ENCODE measurements at places on chromosomes 5 and 9.

DNA sequence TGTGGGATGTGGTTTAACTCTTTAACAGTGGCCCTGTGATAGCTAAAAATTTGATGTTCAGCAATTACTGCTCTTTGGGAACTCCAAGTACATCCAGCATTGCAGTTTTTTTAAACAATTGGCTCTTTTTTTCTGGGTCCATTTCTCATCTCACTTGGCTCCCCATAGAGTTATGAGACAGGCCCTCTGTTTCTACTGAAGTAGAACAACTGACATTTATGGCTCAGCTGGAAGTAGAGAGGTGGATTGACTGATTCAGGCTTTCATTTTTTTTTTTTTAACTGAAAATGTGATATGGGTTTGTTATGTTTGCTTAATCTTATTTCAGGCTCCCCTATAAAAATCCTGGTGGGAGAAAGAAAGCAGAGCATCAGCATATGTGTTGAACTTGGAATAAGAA, 96.6 kb upstream of the CD180 start:
- DNase-seq = no peak

GRCh38 chr5:31100781-31101310, 92.6 kb upstream of the CDH6 start:
- DNase-seq = no peak

DNA sequence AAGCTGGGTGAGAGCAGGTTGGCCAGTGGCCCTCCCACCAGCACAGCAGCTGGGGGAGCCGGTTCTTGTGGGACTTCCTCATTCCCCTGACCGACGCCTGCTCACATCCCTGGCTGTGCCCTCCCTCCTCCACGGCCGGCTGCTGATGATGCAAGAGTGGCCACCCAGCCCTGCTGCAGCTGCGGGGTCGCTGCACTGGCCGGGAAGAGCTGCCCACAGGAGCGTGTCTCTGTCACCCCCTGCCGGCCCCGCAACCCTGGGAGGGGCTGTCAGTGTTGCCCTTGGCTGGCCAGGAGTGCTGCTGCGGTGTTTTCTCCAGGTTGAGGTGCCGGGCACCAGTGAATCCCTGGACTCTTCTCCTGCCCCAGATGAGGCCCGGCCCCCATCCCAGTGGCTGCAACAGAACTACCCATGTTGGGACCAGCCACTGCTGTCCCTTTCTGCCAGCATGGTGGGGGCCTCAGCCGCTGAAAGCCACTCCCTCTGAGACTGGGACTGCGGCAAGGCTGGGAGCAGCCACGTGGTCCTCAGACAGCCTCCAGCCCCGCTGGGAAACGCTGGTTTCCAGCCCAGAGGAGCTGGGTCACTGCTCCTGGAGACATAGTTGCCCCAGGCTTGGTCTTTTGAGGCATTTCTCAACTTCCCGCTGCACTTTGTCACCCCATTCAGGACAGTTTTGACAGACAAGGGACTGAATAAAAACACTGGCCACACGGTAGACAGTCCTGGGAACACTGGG, 739 bp downstream of the CARD9 start:
- DNase-seq = no peak

GRCh38 chr9:135120249-135120648, 32.8 kb downstream of the OLFM1 start:
- DNase-seq = no peak

DNA sequence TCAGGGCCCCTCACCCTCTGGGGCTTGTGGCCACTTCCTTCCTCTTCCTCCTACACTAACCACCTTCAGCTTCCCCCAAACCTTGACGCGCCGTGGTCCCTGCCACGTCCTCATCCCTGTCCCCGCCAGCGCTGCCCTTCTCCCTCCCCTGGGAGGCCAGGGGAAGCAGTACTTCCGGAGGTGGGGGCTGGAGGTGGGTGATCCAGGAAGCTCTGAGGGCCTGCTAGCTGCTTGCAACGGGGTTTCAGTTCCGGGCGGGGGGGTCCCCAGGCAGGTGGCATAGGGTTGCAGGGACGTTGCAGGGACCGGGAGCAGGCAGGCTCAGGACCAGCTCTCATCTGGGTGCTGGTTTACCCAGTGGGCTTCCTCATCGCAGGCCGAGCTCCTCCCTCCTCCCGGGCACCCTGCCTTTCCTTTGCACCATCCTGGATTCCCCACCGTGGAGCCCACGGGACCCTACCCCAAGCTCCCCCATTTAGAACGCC, 70.0 kb downstream of the RXRA start:
- DNase-seq = peak; percentile 76

- no peak for DNase-seq
Measured at GRCh38 chr5:169757016-169757415, 119.9 kb downstream of the DOCK2 start.

GRCh38 chr5:115907177-115907576, 55.1 kb upstream of the LVRN start:
- no peak for DNase-seq

- peak; percentile 63 for DNase-seq
Measured at GRCh38 chr9:36928670-36929349, 105.3 kb downstream of the PAX5 start.

DNA sequence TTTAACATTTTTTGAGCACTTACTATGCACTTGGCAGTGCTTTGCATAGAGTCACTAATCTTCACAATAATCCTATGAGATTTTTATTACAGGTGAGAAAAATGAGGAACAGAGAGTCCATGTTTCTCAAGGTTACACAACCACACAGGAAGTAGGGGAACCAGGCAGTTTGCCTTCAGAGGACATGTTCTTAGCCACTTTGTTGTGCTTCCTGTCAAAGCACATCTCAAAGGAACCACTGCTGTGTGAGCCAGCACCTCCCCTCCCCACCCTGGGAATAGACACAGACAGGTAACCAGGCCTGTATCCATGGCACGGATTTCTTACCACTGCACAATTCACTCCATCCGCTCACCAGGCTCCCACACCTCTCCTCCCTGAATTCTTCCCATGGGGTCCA, 6.3 kb upstream of the DNAJB5 start:
- DNase-seq = no peak

DNA sequence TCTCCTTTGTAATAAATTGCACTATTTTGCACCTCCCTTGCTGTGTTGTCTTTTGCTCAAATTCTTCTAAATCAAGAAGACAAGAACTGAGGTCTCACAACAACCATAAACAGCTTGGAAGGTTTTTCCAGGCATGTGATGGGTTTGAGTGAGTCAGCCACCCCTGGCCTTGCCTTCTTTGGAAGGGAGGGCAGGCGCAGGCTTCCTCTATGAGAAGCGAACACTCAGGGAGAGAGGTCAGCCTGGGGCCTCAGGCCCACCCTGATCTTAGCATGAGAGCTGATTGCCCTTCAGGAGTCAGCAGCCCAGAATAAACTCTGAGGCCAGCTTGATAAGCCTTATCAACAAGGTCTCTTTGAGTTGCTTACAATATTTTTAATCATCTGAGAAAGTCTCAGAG, 31.6 kb downstream of the S1PR3 start:
- DNase-seq = no peak

GRCh38 chr5:158458086-158458485, 599.1 kb upstream of the CLINT1 start:
- no peak for DNase-seq

DNA sequence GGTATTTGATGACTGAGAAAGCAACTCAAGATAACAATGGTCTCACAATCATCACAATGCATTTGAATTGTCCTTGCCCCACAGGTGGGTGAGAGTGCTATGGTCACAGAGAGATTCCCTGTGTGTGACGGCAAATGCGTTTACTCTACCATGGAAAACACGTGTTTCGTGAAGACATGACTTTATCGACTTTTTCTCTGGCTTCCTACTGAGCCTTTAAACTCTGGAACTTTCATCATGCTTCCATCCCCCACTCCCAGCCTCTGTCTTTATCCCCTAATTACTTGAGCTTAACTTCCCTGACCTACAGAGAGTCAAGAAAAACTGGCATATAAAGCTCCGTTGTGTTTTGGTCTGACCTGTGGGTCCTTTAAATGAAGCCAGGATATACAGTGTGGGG, 414.1 kb upstream of the CLINT1 start:
- DNase-seq = no peak

Measured in GM13976 (cell line).